Caki2 (cell line): ENCODE measurements at places on chromosomes 12 and 14. TPM values are rescaled to one million over a fixed set of nuclear protein-coding genes. Genes with fewer than 3 reads are reported as not detected.

FAM181A gene
- not detected in 2 replicates for total RNA-seq

TDRD9 gene
- not detected in 2 replicates for total RNA-seq

GABARAPL1 gene
- total RNA-seq = 83.6 and 160 TPM in 2 replicates

KCNK13 gene
- 0.95 TPM in 1 of 2 replicates, not detected in the other for total RNA-seq

CPNE6 gene
- total RNA-seq = 0.07 TPM in 1 of 2 replicates, not detected in the other

KRT7 gene
- 122 and 152 TPM in 2 replicates for total RNA-seq

GARIN6 gene
- not detected in 2 replicates for total RNA-seq

ZDHHC22 gene
- 0.03 TPM in 1 of 2 replicates, not detected in the other for total RNA-seq

PPM1H gene
- 33.3 and 34.3 TPM in 2 replicates for total RNA-seq

ART4 gene
- not detected in 2 replicates for total RNA-seq

HOXC4 gene
- total RNA-seq = 0.61 and 1.0 TPM in 2 replicates

LHX5 gene
- total RNA-seq = not detected in 2 replicates

DHRS2 gene
- 0.30 TPM in 1 of 2 replicates, not detected in the other for total RNA-seq

PZP gene
- not detected in 2 replicates for total RNA-seq

XPOT gene
- 50.5 and 68.5 TPM in 2 replicates for total RNA-seq

HCAR3 gene
- not detected in 2 replicates for total RNA-seq

SERPINA5 gene
- 0.03 TPM in 1 of 2 replicates, not detected in the other for total RNA-seq

DNAJC22 gene
- total RNA-seq = 22.0 and 23.6 TPM in 2 replicates

PLEKHG7 gene
- not detected in 2 replicates for total RNA-seq

PTCSC3 gene
- not detected in 2 replicates for total RNA-seq

IQSEC3 gene
- total RNA-seq = not detected in 2 replicates
